ENCODE measurements at places on chromosomes 2 and 18.

- no peak for DNase-seq
These were observed 189.0 kb downstream of the CNTNAP5 start for GRCh38 chr2:124213977-124214587.

GRCh38 chr18:2871111-2871720 is 24.4 kb downstream of the EMILIN2 start:
- no peak for DNase-seq

DNA sequence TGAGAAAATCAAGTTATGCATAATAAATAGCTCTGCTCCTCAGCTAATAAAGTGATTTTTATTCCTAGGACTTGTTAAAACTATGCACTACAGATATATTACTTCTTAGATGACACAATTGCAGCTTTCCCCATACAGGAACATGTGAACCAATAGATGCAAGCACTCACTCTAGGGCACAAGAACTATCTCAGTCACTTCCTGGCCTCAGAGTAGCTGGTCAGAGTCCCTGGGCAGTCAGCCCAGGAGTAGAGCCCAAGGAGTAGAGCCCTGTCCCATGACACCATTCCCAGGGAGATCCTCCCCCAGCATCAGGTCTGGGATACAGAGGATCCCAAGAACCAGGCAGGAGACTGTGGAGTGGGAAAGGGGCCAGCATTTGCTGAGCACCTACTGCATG is 2.7 kb downstream of the TNS1 start:
- DNase-seq: no peak

- DNase-seq: no peak
These were observed 80.3 kb downstream of the CD28 start for GRCh38 chr2:203786549-203787351.

GRCh38 chr2:188695953-188696352 is 278.2 kb upstream of the COL3A1 start:
- DNase-seq: no peak

DNA sequence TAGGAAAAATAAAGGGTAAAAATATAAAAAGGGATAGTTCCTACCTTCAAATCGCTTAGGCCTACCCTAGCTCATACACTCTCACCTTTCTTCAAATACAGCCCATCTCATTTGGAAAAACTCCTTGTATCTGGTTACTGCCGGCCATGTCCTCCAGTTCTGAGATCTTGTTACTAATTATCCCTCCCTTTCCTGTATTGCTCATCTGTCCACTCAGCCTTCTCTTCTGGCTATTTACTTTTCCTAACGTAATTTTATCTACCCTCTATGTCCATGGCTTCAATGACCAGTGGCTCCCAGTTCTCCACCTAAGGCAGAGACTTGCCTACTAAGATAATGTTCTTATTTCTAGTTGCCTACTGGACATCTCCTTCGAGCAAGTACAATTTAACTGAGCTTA is 342.9 kb upstream of the ACVR2A start:
- no peak for DNase-seq
